ENCODE measurements at places on chromosomes 13 and 19.

DNA sequence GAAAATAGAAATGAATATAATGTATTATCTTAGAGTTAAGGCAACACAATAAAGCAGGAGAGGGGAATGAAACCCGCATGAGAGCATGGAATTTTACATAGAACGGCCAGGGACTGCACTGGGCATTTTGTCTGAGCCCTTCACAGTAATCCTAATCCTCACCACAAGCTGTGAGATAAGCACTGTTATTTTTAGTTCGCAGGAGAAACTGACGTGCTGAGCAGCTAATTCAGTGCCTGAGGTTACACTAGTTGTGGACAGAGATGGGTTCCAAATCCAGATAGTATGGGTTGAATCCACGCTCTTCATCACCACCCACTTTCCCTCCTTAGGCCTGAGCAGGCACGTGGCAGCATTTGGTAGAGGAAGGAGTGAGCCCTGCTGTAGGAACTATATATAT lies 24.8 kb upstream of the ZNF527 start:
- DNase-seq = no peak

DNA sequence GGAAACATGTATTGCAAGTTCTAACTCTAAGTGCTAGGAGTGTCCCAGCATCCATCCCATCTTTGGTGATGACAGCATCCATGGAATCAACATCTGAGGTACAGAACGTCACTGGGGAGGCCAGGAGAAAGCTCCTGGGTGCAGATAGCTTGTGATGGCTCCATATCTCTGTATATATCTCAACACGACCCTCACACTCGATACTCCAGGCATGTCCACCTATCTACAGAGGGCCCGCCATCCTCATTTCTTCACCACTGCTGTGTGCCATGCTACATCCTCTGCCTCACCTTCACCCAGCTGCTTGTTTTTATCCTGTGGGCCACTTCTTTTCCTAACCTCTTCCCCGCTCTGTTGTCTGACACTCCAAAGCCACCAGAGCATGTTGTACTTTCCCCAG lies 100.4 kb upstream of the SERP2 start:
- no peak for DNase-seq

DNA sequence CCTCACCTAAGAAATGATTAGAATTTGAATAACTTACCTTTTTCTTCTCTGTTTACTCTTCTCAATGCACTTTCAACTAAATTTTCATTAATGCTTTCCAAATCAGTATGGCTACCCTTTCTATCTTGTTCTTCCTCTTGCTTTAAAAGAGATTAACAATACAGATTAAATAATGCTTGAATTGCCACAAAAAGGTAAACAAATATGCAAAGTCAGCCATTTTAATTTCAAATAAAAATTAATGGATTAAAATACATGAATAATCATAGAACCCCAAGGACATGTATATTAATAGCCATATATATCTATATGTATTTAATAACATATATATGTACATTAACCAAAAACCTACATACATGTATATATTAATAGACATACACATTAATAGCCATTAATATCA lies 7.9 kb upstream of the NEK5 start:
- DNase-seq = no peak

DNA sequence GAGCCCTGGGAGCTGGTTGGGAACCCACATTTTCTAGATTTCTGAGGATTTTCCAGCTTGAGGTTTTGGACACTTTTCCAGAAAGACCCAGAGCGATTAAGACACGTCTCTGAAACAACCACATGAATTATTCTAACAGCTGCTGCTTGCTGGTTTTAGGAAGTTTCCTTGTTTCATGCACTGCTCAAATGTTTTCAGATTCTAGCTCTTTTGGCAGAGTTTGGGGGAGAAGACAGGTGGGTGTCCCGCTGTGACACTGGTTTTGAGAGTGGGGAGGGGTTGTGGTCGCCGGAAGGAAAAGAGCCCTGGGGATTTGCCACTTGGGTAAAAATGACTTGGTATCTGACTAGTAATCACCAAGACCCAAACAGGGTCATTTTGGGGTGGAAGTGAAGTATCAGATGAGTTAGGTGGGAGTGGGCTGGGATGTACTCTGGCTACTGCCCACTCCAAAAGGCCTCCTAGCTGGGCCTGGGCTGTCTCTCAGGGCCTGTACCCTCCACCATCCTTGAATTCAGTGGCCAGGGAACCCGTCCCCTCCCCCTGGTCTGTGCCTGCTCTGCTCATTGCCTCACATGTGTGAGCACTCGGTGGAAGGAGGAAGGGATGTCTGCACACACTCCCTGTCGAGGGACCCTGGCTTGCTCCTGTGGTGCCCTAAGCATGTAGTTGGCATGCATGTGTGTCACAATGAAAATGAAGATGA lies 13.2 kb downstream of the GATAD2A start:
- no peak for DNase-seq

DNA sequence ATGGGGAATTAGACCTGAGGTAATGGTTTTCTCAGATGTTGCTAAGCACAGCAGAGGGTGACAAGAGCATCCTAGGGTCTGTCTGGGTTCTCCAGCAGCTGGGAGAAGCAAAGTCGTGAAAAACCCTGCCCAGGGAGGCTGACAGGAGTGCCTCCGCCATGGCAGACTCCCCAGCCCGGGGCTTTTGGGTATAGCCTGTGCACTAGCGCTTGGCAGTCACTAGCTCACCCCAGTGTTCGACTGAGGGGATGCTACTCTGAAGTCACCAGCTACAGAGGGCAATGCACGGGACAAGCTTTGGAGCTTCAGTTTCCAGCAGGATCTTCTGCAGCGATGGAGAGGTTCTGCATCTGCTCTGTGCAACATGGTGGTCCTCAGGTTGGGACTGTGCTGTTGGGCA lies 87.5 kb downstream of the ING1 start:
- DNase-seq = no peak

GRCh38 chr19:49866933-49867782 lies at the start of gene PNKP:
PNKP (minus strand) TSS chr19:49867576; CDS start chr19:49867204, 372 bp downstream.
- DNase-seq = peak; percentile 96

GRCh38 chr13:40801255-40802217 lies 12.1 kb downstream of the SLC25A15 start:
- no peak for DNase-seq

GRCh38 chr13:98677398-98677797 lies 75.1 kb downstream of the SLC15A1 start:
- no peak for DNase-seq

- no peak for DNase-seq
Observed at GRCh38 chr13:30440910-30441703, 18.8 kb downstream of the UBE2L5 start.

DNA sequence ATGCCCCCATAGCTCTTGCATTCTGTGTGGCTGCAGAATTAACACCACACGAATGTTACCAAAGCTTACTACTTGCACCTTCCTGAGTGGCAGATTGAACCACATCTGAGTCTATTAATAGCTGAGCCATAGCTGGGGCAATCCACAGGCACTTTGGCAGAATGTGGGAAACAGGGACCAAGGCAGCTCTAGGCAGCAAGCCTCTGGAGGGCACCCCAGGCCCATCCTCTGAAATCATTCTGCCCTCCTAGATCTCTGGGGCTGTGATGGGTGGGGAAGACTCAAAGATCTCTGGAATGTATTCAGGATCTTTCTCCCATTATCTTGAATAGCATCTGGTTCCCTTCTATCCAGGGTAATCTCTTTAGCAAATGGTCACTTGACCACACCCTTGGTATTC lies 139.3 kb downstream of the TNFRSF19 start:
- DNase-seq = no peak

- no peak for DNase-seq
Observed at GRCh38 chr13:113595131-113595530, 10.6 kb downstream of the TFDP1 start.

DNA sequence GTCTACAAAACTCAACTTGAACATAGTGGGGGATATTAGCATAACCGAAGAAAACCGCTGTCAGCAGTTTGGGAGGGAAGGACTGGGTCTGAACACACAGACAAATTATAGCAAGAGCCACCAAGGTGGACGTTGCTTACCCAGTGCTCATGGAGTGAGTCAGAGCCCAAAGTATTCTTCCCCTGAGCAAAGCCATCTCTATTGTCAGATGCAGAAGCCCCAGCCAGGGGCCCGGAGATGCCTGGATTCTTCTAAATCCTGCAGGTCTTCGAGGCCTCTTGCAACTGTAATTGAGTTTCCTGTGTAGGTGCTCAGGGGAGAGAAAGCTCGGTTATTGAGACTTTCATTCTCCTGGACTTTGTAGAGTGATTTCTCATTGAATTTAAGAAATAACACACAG lies 384.5 kb downstream of the IRS2 start:
- DNase-seq = no peak

- peak; percentile 76 for DNase-seq
Observed at GRCh38 chr19:31419871-31420445, 70.7 kb upstream of the TSHZ3 start.

DNA sequence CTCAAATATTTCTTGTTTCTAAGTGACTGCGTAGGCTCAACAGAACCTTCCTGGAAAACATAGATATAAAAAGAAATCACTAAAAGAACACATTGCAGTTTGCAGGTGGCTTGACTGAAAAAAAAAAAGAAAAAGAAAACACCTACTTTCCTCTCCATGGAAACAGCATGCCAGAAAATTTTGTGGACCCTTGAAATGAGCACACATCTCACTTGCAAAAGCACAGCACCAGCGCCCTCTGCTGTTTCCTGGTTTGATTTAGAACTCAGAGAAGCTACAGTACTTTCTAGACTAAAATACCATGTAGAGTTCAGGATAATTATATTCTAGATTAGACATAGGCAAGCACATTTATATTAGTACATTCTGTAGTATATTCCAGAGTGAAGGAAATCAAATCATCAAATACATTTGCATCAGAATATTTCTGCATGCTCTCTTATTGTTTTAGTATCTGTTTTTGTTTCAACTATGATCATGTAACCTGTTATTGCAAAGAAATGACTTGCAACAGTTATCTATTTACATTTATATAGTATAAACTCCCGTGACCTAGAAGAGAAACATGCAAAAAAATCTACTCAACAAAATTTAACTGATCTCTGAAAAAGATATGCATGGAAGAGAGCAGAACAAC lies 22.3 kb upstream of the XPO4 start:
- DNase-seq = peak; percentile 95

DNA sequence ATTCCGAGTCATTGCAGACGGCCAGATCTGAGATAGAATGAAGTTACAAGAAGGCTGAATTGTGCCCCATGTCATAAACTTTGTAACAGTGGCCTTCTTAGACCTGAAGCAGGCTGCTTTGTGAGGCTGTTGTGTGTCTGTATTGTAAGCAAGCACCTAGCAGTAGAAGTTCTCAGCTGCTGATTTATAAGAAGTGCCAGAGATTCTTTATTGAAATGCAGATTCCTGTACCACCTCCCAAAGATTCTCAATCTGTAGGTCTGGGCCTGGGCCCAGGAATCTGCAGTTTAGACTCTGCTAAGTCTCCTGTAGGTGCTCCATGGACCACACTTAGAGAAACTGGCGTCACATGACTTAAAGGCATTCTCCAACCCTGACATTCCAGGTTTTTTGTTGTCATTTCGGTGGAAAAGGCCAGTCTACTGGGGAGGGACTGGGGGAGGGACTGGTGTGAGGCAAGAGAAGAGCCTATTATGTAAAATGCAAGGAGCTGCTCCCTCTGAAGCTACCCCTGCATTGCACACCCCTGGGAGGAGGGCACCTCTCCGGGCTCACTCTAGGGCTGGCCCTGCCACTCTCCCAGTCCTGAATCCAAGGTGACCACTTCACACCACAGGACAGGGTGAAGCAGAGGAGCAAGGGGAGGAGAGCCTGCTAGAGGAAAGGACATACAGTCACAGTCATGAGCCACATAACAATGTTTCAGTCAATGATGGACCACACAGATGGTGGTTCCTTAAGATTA lies 769 bp upstream of the TMEM272 start:
- no peak for DNase-seq

GRCh38 chr13:90833951-90834350 lies 513.5 kb upstream of the MIR17HG start:
- no peak for DNase-seq

- no peak for DNase-seq
Observed at GRCh38 chr19:5519076-5519475, 48.7 kb downstream of the TINCR start.

- DNase-seq = no peak
Observed at GRCh38 chr19:12785431-12786031, 5.8 kb upstream of the JUNB start.

GRCh38 chr13:40189898-40190630 lies 476.4 kb downstream of the FOXO1 start:
- DNase-seq = peak; percentile 79

GRCh38 chr19:29044037-29044436 lies 168.9 kb downstream of the UQCRFS1 start:
- no peak for DNase-seq

- no peak for DNase-seq
Observed at GRCh38 chr13:38013676-38014075, 144.1 kb upstream of the TRPC4 start.

All from eye (tissue), 1 donor.